GM12891 (cell line): ENCODE measurements at places on chromosomes 4 and X.

GRCh38 chr4:36900446-36900987 lies 344.0 kb upstream of the NWD2 start:
- no peak for DNase-seq

DNA sequence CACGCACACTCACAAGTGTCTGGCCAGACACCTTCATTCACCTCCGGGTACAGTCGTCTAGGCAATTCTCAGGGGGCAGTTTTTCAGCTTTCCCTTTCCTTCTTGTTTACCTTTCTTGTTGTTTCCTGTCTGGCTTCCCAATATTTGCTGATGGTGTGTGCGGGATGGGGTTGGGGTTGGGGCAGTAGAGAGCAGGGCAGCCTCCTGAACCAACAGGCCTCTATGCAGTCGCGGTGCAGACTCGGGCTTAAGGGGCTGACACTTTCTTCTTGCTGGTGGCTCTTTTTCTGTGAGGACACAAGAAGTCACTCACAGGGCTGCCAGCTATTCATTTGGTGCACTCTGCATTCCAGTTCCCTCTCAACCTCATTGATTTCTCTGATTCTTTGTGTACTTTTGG lies 56.4 kb downstream of the NBDY start:
- DNase-seq = no peak

DNA sequence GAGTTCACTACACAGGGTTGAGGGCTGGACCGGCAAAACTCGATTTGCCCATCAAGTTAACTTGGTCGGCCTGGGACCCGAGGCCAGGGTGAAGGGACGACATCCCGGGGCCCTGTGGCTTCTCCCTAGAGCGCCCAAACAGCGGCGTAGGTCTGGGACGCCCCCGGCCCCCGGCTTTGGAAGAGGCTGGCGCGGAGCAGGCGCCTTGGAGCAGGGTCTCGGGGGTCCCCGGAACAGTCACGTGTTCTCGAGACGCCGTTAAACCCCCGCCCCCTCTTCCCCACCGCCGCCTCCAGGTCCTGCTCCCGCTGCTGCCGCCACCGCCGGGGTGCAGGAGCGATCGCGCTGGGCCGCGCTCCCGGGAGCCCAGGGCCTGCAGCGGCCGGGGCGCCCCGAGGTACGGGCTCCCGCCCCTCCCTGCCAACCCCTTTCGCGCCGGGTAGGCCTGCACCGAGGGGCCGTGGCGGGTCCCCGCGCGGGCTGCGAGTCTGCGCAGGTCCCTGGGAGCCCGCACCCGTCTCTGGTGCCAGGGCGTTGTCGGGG lies at the start of gene NPY5R:
Gene NPY5R (plus strand): TSS at position 289 of the 543 bp plus-strand sequence. CDS start 6,382 bp downstream, outside the sequence.
- DNase-seq = no peak

- no peak for DNase-seq
Measured at GRCh38 chr4:34261799-34262314, 1982.5 kb downstream of the ARAP2 start.

DNA sequence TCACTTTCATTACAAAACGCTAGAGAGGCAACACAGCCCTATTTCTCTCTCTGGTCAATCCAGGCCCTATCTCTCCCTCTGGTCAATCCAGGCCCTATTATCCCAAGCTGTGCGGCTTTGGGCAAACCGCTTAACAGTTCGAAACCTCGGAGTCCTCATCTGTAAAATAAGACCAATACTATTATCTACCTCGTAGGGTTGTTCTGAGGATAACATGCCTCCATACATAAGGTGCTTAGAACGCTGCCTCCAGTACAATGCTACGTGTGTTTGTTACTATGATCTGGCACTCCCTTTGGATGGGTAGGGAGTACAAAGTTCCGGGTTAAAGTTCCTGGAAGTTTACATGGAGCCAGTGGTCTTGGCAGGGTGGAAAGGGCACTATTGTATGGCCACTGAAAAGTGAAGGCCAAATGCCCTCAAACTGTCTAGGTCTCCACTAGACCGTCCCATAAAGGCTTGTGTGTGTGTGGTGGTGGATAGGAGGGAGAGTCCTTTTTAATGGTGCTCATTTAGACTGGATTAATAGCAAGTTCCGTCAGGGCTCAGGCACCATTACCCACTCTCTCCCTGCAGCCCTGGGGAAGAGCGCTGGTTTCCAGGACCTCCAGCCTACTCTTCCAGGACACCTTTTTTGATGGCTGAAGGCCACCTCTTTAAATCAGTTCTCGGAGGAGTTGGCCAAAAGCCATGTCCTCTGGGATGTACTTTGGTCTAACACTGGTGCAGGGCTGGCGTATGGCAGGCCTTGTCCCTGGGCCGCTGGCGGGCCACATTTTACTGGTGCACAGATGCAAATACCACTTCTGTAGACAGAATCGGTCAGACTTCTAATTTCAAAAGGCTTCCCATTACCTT lies 75.6 kb upstream of the BCOR start:
- no peak for DNase-seq

DNA sequence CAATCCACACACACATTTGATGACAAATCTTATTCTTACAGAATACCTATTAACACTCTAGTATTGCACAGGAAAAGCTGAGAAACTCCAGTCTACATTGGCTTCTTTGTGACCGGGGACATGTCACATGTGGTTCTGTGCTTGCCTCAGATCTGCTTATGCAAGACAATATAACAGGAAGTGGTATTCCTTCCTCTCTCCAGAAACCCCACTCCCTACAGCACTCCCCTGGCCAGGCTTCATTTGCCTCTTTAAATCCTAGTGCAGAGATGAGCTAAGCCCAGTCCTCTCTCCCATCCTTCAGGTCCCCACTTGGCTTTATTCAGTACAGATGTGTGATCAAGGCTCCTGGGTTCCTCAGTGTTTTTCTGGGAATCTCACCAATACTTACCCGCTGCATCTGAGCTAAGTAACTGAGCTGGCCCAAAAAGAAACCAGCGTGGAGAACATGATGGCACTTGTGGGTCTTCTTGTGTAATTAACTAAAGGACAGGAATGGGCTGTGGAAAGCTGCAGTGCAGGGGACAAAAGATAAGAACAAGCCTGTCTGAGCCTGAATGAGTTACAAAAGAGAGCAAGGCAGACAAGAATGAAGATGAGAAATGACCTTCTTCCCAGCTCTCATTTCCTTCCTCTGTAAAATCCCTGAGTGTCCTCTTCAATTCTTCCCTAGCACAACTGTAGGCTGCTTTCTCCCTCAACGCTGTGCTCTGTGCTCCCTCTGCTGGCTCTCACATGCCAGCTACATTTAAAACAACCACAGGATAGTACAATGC lies 105.6 kb downstream of the HNRNPD start:
- no peak for DNase-seq

DNA sequence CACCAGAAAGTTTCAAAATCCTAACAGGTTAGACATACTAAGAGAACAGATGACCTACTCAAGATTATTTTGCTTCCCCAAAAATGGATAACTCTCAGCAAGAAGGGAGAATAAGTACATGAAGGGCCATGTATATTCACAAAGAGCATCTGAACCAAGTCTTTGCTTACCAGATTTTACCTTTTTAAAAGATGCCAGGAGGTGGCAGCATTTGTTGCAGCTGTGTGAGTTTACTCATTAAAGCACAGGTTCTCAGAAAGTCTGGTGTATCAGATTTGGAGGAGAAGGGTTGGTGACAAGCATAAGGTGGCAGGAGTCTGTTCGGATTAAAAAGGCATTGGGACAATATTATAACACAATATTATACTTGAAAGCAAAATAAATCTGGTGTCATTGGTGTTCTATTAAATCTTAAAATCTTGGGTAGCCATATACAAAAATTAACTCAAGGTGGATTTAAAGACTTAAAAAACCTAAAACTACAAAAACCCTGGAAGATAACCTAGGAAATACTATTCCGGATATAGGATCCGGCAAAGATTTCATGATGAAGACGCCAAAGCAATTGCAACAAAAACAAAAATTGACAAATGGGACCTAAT lies 51.3 kb upstream of the NFKB1 start:
- peak; percentile 22 for DNase-seq

GRCh38 chr4:137519406-137519805 lies 12.9 kb downstream of the PCDH18 start:
- DNase-seq = no peak

- DNase-seq = no peak
Measured at GRCh38 chr4:5999830-6000365, 18.3 kb downstream of the C4orf50 start.

DNA sequence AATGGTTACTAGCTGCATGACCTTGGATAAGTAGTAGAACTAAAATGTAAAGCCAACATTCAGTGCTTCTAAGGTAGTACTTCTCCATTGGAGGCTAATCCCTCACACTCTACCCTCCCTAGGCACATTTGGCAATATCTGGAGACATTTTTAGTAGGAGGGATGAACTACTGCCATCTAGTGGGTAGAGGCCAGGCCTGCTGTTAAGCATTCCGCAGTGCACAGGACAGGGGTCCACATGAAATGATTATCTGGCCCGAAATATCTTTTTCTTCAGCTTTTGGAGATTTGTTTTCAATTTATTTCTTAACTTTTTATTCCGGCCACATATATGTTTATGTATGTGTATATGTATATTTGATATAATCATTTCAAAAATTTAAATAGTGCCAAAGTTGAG lies 36.0 kb upstream of the SPANXC start:
- DNase-seq = no peak

GRCh38 chr4:73573794-73574528 lies 46.3 kb downstream of the RASSF6 start:
- no peak for DNase-seq

GRCh38 chr4:185945906-185946305 lies 123.0 kb upstream of the TLR3 start:
- no peak for DNase-seq

- no peak for DNase-seq
Measured at GRCh38 chr4:43369036-43369594, 476.6 kb downstream of the GRXCR1 start.

DNA sequence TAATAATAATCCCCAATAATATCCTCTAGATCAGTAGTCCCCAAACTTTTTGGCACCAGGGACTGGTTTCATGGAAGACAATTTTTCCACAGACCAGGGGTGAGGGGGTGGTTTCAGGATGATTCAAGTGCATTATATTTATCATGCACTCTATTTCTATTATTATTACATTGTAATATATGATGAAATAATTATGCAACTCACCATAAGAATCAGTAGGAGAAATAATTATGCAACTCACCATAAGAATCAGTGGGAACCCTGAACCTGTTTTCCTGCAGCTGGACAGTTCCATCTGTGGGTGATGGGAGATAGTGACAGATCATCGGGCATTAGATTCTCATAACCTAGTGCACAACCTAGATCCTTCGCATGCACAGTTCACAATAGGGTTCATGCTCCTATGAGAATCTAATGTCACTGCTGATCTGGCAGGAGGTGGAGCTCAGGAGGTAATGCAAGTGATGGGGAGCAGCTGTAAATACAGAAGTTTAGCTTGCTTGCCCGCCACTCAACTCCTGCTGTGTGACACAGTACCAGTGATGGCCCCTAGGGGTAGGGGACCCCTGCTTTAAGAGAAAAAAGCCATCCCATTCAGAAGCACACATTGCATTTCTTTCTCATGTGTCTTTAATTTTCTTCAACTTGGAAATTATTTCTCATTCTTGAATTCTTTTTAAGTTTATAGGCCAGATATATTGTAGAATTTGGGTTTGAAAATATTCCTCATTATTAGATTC lies 16.0 kb upstream of the SH3RF1 start:
- DNase-seq = no peak

- no peak for DNase-seq
Measured at GRCh38 chrX:149757206-149758067, 16.4 kb upstream of the HSFX1 start.

GRCh38 chr4:25842229-25842845 lies 20.5 kb downstream of the SEL1L3 start:
- DNase-seq = no peak

DNA sequence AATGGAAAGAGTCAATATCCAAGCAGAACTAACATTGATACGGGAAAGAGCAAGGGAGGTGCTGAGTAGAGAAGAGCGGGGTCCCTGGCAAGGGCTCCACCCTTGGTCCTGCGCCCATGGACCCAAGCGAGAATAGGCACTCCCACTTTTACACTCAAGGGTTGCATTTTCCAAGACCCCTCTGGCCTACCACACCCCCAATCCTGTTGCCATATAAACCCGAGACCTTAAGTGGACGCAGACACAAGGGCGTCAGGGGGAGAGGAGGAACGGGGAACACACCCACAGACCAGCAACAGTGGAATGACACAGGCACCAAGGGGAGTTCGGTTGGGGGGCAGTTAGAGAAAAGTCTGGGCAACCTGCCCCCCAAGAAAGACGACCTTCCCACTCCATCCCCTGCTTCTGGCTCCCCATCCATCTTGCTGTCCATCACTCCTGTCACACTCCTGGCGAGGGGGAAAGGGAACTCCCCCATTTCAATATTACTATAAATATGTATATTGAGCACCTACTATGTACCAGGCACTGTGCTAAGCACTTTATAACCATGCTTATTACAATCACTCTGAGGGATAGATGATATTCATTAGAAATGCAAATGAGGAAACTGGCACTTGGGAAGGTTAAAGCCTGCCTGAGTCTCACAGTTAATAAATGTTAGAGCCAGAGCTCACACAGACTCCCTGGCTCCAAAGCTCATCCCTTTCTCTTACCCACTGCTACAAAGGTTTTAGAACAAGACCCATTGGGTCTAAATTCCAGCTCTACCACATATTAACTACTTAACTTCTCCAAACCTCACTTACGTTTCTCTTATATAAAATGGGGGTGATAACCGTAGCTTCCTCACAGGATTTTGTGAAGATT lies 51.7 kb downstream of the SCD5 start:
- DNase-seq = no peak

GRCh38 chr4:109729718-109730618 lies at the start of gene PLA2G12A:
Gene PLA2G12A, minus strand, starts transcription at chr4:109730070. Its CDS starts 261 bp downstream, at chr4:109729809.
- peak; percentile 83 for DNase-seq

- DNase-seq = no peak
Measured at GRCh38 chr4:88779431-88779830, 81.8 kb upstream of the NAP1L5 start.

DNA sequence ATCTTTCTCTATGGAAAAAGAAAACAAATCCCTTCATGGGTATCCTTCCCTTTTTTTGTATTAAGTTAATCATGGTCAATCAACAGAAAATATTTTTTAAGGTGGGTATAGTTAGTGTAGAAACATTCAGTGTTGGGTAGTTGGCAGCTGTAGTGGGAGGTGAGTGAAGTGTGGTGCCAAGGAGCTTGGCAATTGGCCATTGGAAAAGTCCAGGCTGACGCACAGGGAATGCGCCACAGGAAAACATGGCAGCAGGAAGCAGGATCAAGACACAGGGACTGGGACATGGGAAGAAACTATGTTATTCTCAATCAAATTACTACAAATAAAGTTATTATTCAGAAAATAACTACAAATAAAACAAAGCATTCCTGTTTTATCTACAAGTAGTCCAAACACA lies 20.0 kb downstream of the PALLD start:
- no peak for DNase-seq

GRCh38 chr4:156583265-156583664 lies 388.3 kb downstream of the PDGFC start:
- DNase-seq = no peak

GRCh38 chr4:182765987-182766856 lies 151.0 kb downstream of the DCTD start:
- DNase-seq = no peak

GRCh38 chrX:10467793-10468192 lies 152.6 kb downstream of the MID1 start:
- DNase-seq = no peak

GRCh38 chr4:71113294-71113693 lies 119.8 kb downstream of the DCK start:
- no peak for DNase-seq
